ENCODE measurements at places on chromosomes 11 and 22.

GRCh38 chr22:37601540-37602442 lies 6.8 kb upstream of the GGA1 start:
- peak; percentile 84 for DNase-seq

- DNase-seq: peak; percentile 89
Observed at GRCh38 chr11:115606498-115607220, 102.4 kb upstream of the CADM1 start.

DNA sequence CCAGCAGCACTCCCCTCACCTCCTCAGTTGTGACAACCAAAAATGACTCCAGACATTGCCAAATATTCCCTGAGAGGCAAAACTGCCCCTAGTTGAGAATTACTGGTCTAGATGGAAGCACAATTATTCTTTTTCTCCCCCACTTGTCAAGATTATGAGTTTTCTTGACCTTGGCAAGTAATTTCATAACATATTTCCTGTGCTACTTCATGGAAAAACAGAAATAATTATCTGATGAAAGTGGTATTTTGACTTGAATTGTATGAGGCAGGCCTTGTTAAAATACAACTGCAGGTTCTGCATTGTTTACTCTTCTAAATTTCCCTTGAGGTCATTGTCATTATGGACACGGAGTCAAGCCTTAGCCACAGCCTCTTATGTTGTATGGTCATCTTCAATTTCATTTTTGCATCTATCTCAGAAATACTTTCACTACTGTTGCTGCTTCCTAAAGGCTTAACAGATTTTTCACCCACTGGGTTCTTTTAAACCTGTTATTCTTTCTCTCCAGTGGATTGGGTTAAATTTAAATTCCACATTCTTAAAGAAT lies 32.2 kb upstream of the LDLRAD3 start:
- no peak for DNase-seq

GRCh38 chr11:96097844-96098421 lies 174.0 kb upstream of the MTMR2 start:
- DNase-seq: no peak

- no peak for DNase-seq
Observed at GRCh38 chr22:45552017-45552411, 49.3 kb downstream of the FBLN1 start.

DNA sequence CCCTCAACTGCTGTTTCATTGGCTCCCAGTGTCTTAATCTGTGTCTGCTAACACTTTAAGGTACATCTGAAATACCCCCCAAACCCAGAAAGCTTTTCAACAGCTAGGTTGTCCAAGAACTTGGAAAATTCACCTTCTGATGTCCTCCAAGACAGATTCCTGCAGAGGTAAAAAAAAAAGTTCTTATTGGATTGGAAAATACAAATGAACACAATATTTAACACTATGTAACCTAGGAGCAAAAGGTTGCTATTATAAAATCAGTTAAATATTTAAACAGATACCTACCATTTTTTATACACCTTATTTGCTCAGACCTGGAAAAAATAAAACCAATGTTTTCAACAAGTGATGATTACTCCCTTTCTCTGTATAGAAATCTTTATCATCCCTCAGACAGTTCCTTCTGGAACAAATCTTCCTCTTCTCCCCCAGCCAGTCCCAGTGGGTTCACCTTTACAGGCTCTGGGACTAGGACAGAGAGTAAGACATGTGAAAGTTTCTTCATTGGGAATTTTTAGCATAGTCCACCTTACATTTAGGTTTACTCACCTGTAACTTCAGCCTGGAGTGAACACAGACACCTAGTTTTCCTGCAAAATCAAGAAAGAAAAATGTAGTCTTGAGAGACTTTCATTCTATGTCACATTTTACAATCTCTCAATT lies 13.3 kb upstream of the WDR74 start:
- DNase-seq: no peak

DNA sequence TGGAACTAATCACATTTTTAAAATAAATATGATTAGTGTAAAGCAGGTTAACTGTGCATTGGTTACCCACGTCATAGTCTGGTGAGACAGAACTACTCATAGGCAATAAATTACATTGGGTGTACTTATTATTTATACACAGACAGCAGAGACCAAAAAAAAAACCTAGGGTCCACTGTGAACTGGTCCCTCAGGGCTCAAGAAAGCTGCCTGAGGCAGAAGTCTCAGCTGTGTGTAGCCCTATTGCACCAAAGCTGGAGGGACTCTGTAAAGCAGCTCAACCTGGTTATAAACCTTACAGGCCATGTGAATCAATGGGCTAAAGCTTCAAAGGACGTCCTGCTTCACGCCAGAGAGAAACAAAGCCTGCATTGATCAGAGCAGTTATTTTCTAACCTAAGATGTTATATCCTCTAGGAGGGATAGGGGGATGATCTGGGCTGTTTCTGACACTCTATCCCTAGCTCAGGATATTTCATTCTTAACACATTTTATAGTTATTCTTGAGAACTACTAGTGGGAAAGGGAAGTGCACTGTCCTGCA lies 432.2 kb upstream of the ANO3 start:
- no peak for DNase-seq

DNA sequence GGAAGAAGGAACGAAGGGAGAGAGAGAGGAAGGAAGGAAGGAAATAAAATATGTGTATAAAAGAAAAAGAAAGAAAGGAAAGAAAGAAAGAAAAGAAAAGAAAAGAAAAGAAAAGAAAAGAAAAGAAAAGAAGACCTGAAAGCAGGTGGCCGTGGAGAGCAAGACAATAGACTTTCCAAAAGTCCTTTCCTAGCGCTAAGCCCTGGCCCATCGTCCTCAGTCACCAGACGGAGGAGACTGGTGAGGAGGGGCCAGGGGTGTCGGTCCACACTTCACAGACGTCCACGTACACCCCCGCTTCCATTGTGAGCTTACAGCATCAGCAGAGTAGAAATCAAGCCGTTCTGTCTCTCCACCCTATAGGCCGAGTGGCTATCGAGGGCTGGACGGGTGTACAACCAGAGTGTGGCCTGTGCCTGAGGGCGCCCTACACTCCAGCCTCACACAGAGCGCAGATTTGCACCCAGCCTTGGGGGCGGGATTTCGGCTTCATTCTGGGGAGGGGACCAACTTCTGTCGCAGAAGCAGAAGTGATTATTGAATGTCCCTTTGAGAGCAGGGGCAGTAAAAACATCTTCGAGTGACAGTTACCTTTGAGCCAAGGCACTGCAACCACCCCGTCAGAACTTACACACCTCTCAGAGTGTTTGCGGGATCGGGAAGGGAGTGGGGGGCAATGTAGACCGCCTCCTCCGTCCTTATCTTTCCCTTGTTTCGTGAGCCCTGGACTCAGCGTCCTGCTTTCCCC lies 2.0 kb upstream of the BSX start:
- no peak for DNase-seq

Data from RPMI7951 (cell line).